ENCODE measurements at places on chromosomes 12 and 14.

- no peak for DNase-seq
These were observed 22.0 kb downstream of the GSTZ1 start for GRCh38 chr14:77342726-77343397.

- DNase-seq: no peak
These were observed 40.2 kb downstream of the RTN1 start for GRCh38 chr14:59830338-59830734.

- no peak for DNase-seq
These were observed 48.3 kb downstream of the SFSWAP start for GRCh38 chr12:131759176-131759575.

DNA sequence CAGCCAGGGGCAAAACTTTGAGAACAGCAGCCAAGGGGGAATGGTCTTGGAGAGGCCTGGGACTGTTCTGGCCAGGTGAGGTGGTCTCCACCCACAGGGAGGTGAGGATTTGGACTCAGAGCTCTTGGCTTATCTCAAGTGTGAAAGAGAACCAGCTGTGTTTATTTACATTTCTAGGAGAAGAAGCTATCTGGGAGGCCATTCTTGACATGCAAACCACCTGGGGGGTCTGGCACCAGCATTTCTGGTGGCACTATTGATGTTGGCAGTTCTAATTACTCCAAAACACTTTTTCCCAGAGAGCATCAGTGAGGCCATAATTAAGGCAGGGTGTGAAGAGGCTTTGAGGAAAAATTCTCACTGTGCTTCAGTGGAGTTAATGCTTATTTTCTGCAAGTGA is 95.1 kb downstream of the CAND1 start:
- no peak for DNase-seq

DNA sequence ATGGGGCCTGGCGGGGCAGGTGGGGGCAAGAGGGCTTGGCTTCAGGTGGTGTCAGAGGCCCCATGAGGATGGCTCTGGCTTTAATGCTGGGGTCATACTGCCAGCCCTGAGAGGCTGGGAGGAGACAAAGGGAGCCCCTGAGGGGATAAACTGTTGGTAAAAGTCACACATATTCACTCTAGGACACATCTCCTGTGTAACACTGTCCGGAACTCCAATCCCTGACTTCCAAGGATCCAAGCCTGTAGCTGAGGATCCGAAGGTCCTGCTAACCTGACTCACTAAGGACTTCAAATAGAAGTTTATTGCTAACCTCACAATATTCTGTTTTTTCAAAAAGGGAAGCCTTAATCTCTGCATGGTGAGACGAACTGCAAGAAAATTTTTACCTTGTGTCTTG is 39.2 kb upstream of the GPR68 start:
- no peak for DNase-seq

GRCh38 chr14:58107947-58108552 is 44.0 kb downstream of the ARMH4 start:
- peak; percentile 16 for DNase-seq

DNA sequence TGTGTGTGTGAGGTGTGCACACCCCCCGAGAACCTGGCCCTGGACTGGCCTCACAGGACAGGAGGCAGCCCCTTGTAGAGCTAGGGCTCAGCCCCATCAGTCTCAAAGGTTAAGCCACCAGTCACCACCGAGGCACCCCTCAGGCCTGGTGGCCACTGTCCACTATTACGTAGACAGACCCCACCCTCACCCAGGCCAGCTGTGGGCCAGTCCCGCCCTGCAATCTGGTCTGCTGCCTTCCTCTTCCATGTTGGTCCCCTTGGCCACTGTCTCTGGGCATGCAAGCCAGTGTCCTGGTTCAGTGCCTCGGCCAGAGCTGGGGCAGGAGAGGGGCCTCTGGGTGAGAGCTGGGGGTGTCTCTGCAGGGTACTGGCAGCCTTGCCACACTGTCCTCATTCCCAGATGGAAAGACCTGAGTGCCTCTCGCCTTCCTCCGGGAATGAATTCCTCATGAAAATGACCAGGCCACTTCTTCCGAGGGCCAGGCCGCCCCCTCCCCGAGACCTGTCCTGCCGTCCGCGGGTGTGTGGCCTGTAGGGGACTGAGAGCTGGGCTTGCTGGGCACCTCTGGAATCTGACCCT is 897 bp upstream of the TEX22 start:
- no peak for DNase-seq

GRCh38 chr12:27610374-27610773 is 85.9 kb upstream of the REP15 start:
- DNase-seq: no peak

DNA sequence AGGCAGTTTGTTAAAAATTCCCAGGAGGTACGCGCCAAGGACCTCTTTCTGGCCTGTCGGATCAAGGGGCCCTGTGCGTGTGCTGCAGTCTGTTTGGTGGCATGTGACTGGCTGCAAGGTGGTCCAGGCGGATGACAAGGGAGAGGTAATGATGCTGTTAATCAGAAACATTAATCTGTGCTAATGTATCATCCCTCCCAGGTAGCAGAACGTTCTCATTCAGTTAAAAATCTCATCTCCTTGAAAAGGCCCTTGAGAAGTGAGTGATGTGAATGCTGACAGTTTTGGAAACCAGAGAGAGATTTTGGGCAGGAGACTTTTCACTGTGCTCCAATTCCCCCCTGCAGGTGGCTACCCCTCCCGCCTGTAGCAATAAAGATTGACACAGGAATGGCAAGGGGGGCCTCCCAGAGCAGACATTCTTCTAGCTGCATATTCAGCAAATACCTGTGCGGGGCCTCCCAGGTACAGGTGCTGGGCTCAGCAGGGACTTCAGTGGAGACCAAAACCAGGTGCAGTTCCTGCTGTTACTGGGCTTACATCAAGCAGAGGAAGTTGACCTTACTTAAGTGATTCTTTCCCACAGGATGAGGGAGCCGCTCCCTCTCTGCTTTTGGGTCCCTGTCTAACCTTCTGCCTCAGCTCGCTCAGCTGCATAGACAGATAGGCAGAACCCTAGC is 364.8 kb downstream of the CACNA1C start:
- DNase-seq: no peak

GRCh38 chr12:44846826-44847225 is 29.3 kb downstream of the NELL2 start:
- DNase-seq: no peak

DNA sequence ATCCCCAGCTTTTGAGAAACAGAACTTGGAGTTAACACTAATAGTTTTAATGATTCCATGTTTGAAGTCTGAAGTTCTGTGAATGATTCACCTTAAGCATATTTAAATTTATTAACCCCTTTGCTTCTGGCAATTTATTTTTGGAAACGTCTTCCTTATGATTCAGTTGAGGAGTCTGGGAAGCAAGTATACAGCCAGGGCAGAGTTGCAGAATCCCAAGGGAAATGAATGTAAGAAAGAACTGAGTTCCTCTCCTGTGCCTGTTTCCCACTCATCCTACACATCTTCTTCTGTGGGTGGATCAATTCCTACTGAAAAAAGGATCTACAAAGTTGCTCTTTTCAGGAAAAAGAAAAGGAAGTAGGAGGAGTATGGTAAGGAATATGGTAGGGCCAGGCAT is 108.2 kb upstream of the CCDC91 start:
- DNase-seq: no peak

DNA sequence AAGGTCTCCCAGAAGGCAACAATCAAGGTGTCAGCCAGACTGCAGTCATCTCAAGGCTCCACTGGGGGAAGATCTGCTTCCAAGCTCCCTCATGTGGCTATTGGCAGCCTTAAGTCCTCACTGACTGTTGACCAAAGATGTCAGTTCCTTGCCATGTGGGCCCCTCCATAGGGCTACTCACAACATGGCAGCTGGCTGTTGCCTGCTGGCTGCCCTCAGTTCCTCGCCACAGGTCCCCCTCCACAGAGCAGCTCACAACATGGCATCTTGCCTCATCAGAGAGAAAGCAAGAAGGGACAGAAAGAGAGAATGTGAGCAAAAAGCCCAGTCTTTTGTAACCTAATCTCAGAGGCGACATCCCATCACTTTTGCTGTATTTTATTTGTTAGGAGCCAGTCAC is 34.4 kb upstream of the EGLN3 start:
- no peak for DNase-seq

DNA sequence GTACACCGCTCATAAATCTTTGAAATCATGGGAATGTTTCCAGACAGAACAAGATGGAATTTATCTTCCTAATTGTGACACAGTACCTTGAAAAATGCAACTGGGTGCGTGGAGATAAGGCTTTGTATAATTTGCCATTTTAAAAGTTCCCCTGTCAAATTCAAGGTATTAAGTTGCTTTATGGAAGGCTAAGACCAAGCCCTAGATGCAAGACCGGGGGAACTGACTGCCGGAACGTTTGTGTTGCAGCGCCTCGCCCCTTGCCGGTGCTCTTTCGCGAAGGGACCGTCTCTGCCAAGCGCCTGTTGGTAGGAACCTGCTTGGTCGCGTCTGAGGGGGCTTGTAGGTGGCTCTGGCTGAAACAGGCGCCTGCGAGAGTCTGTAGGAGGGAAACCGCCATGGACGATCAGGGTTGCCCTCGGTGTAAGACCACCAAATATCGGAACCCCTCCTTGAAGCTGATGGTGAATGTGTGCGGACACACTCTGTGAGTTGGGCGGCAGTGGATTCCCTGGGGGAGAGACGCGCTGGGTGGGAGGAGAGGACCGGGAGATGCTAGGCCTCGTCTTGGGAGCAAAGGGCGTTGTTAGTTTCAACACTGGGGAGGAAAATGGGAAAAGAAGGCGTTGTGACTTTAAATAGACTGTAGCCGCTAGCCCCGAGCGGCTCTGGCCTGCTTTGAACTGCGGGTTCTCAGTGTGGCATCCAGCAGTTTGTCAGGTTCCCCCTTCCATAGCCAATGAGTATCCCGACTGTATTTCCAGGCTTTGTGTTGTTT is at the start of gene MNAT1:
Gene MNAT1 (plus strand): TSS at position 297 of the 778 bp plus-strand sequence. CDS start 102 bp downstream, at position 399.
- DNase-seq: peak; percentile 81

DNA sequence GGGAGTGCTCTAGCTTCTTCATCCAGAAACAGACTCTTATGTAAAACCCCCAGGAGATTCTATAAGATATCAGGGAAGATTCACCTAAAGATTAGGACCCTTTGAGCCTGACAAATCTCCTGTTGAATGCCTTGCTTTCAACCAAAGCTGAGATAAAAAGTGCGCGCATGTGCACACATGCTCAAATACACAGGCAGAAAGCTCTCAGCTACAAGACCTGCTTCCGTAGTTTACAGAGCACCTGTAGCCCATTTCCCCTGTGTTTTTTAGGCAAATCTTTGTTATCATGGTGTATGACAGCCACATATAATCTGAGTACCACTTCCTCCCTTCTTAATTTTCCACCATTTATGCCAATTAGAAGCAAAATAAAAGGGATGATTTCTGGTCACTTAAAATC is 866.9 kb downstream of the NRXN3 start:
- DNase-seq: no peak

DNA sequence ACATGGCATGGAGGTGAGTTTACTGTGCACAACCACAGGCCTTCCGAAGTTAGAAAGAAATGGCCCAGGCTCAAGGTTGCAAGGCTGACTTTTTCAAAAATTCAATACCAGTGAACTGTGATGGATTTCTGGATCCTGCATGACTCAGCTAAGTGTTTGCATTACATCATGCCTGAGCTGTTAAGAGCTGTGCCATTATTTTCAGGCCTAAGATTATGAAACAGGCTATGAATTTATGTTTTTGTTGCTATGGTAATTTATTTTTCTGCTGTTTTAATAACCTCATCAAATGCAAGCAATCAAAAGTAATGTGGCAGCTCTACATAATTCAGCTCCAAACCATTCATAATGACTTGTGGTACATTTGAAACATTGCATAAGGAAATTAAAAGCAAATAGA is 457.7 kb upstream of the TMEM132C start:
- peak; percentile 31 for DNase-seq

- DNase-seq: peak; percentile 49
These were observed 61.9 kb upstream of the MAX start for GRCh38 chr14:65164068-65164824.

GRCh38 chr12:42090899-42091298 is 53.8 kb downstream of the GXYLT1 start:
- no peak for DNase-seq

GRCh38 chr12:42534184-42534838 is 55.2 kb downstream of the PRICKLE1 start:
- no peak for DNase-seq

DNA sequence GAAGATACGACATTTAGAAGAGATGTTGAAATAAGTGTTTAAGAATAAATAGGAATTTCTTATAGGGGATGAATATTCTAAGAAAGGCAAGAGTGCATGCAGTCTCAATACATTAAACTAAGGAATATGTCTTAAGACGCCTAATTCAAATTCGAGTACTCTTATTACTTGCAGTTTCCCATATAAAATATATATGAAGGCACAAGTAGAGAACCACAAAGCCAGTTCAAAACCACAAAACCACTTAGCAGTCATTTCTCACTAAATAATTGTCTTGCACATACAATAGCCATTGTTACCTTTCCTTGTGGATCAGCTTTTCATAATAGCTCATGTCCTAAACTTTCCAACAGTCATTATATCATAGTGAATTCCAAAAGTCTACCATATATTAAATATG is 91.0 kb upstream of the MON2 start:
- no peak for DNase-seq

DNA sequence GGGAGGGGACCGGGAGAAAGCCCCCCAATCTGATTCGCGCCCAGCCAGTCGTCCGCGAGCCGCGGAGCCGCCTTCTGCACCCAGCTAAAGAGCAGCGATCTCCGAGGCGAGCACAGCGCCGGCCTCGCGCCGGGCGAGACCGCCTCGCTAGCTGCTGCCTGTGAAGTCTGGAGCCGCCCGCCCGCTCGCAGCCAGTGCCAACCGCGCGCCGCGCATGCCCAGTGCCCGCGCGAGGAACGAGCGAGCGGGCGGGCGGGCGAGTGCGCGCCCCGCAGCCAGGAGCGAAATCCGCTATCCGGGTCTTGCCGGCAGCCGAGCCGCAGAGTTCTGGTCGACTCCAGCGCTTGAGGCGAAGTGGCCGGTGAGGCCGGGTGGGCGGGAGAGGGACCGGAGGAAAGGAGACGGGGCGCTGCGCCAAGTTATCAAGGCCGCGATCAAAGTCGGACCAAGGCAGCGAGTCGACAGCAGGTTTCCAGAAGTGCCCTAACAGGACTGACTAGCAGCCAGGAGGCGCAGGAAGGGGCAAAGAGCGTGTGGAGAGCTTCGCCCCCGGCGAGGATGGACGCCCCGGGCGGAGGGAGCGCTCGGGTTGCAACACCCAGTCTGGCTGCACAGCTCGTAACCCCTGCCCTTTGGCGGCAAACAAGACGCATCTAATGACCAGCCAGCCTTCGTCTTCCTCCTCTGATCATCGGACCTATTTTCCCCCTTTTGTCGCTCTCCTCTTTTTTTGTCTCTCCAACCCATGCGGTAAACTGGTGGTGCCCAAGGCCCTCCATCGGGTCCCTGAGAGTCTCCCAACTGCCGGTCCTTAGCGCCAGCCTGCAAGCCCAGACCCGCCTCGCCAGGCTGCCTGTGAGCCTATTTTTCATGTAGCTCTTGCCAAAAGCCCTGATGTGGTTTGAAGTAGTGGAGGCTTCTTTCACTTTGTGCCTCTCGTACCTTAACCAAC is at the start of gene EPS8:
Gene EPS8 (minus strand): TSS at position 169 of the 952 bp plus-strand sequence. CDS start 106,437 bp downstream, outside the sequence.
- DNase-seq: peak; percentile 86

- no peak for DNase-seq
These were observed 18.9 kb upstream of the PPFIBP1 start for GRCh38 chr12:27505109-27505508.

GRCh38 chr12:46470036-46470627 is 97.6 kb upstream of the SLC38A2 start:
- DNase-seq: no peak

GRCh38 chr14:31261523-31261858 is 53.9 kb upstream of the HECTD1 start:
- no peak for DNase-seq

Measured in NCI-H526 treated with DMSO at 0.1 percent for 48 hours (cell line).